ENCODE measurements at places on chromosomes 7 and 10.

- no peak for DNase-seq
Observed at GRCh38 chr10:49620841-49621378, 7.1 kb downstream of the CHAT start.

GRCh38 chr10:1025683-1026082 is at the start of gene IDI2:
Gene IDI2, minus strand, starts transcription at chr10:1025859. Its CDS starts 1,136 bp downstream, at chr10:1024723.
- DNase-seq, result no peak

GRCh38 chr7:16634271-16634738 is 11.2 kb downstream of the ANKMY2 start:
- no peak for DNase-seq

DNA sequence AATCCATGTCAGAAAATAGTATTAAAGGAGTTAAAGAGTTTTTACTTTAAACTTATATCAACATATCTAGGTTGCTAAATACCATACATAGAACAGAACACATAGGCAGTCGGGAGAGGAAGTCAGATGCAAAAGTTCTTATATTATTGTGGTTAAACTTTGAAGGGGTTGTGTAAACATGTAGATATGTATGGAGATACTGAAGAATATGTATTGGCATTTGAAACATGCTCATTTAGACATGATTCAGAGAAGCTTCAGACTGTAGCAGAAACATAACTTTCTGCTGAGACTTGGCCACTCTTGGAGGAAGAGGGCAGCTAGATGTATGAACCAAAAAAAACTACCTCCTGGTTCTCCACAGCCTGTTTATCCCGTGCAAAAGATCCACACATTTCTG is 103.5 kb upstream of the FERD3L start:
- no peak for DNase-seq

- no peak for DNase-seq
Observed at GRCh38 chr7:97219237-97219636, 101.7 kb downstream of the SDHAF3 start.

DNA sequence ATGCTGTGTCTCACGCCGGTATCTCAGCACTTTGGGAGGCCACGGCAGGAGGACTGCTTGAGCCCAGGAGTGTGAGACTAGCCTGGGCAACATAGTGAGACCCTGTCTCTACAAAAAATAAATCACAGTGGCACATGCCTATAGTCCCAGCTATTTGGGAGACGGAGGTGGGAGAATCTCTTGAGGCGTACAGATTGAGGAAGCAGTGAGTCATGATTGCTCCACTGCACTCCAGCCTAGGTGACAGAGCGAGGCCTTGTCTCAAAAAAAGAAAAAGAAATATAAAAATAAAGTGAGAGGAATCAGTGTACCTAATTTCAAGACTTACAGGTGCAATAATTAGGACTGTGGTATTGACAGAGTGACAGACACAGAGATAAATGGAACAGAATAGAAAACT is 23.9 kb downstream of the SLC25A40 start:
- DNase-seq, result no peak

- no peak for DNase-seq
Observed at GRCh38 chr7:10120936-10121335, 852.7 kb upstream of the PHF14 start.

GRCh38 chr10:36280321-36280741 is 638.2 kb upstream of the FZD8 start:
- DNase-seq, result no peak
